ENCODE measurements at places on chromosomes 6 and 20.

DNA sequence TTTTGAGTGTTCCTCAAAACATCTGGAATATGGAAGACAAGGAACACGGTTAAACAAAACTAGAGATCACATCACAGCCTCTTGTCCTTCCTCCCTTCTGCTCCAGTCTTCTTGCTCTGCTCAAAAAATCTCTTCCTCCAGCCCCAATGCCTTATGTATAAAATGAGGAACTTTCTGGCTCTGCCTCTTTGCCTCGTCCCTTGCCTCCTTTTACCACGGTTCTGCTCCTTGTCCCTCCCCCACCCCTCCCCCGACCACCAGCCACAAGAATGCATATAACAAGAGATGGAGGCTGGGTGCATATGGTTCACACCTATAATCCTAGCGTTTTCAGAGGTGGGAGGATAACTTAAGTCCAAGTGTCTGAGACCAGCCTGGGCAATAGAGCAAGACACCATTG lies 43.6 kb downstream of the PLAGL2 start:
- no peak for DNase-seq

DNA sequence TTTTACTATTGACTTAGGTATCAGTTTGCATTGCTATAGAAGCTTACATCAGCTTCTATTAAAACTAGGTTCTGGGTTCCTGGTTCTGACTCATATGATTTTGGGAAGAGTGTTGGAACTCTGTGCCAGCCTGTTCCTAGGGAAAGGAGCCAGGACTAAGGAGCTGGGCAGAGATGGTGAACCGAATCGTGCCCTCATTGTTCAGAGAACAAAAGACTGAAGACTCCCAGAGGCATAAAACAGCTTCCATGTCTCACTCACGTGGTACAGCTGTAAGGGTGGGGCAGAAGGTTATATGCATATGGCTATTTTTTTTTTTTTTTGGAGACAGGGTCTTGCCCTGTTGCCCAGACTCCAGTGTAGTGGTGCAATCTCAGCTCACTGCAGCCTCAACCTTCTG lies 89.1 kb upstream of the THBS2 start:
- DNase-seq, result no peak

DNA sequence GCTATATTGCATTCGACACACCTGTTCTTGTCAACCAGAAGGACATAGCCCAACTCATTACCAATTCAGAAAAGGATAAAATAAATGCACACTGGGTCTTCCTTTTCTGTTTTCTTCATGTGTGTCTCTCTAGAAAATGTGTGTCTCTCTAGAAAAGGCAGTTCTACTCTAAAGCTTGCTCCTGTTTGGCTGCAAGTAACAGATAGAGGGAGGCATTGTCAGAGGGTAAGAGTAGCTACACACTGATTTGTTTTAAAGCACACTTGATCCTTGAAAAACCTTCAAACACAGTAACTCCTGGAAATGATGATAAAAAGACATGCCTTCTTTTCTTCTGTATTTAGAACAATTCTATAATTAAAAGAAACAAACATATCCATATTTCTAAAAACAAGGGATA lies 21.3 kb downstream of the GRM1 start:
- no peak for DNase-seq

GRCh38 chr20:62500237-62500864 lies 24.6 kb upstream of the GATA5 start:
- peak; percentile 85 for DNase-seq

DNA sequence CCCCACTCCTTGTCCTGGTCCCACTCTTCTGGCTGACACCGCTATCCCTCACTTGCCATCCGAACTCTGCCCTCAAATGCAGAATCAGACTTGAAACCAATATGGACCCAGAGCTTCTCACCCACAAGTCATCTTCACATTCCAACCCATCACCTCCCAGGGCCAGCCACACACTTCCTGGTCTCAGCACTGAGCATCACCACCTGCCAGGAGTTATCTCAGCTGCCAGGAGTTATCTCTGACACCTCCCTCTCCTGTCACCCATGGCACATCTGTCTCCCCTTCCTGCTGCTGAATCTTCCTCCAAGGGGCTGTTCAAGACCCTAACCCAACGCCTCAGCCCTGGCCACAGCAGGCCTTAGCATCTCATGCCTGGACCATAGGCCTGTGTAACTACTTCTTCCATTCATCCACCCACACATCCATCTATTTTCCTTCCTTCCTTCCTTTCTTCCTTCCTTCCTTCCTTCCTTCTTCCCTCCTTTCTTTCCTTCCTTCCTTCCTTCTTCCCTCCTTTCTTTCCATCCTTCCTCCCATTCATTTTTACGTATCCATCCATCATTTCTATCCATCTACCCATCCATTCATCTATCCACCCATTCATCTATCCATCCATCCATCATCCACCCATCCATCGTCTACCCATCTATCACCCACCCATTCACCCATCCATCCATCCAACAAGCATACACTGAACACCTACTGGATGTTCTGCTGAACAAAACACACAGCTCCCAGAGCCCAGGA lies 74.6 kb upstream of the NNAT start:
- no peak for DNase-seq

- no peak for DNase-seq
Observed at GRCh38 chr6:11854408-11855165, 76.0 kb upstream of the ADTRP start.

- DNase-seq, result no peak
Observed at GRCh38 chr20:17878912-17879602, 89.5 kb downstream of the SNX5 start.

GRCh38 chr6:132817554-132818403 lies 3.4 kb downstream of the RPS12 start:
- DNase-seq, result no peak

- DNase-seq, result no peak
Observed at GRCh38 chr6:158068893-158069799, 87.5 kb downstream of the SYNJ2 start.

GRCh38 chr6:4355241-4355640 lies 219.9 kb upstream of the ECI2 start:
- DNase-seq, result no peak

GRCh38 chr6:25504661-25505060 lies 147.4 kb upstream of the SCGN start:
- no peak for DNase-seq
